ENCODE measurements at places on chromosomes 6 and 20.

- H3K4me3 ChIP-seq, result no peak overlapping the region
- peaks cover 4% of the 10 kb centered on the region for H3K27me3 ChIP-seq
- H3K36me3 ChIP-seq, result no peaks in the 10 kb centered on the region
- no peaks in the 10 kb centered on the region for H3K4me1 ChIP-seq
- no peak overlapping the region for H3K27ac ChIP-seq
- DNase-seq, result no peak
Observed at GRCh38 chr20:53487461-53488200, 106.0 kb downstream of the ZNF217 start.

DNA sequence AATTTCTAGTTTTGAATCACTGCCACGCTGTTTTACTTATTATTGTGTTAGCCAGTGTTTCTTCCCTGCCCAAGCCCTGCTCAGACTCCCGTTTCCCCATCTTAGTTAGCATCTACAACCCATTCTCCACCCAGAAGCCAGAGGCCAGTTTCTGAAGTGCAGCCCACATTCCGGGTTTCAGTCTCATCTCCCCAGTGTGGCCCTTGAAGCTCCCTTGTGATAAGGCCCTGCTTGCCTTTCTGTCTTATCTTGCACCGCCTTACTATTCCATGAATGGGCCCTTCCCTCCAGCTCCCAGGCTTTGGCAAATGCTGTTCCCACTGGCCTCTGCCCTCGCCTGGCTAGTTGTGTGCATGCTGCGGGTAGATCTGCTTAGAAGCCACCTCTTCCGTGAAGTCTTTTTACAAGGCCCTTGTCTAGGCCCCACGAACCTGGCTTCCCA, 41.1 kb downstream of the TOX2 start:
- no peaks in the 10 kb centered on the region for H3K27me3 ChIP-seq

- DNase-seq, result peak; percentile 49
- no peaks in the 10 kb centered on the region for H3K36me3 ChIP-seq
- no peaks in the 10 kb centered on the region for H3K4me1 ChIP-seq
- no peak overlapping the region for H3K27ac ChIP-seq
- no peak overlapping the region for H3K4me3 ChIP-seq
Observed at GRCh38 chr6:43876602-43877001, 106.6 kb downstream of the VEGFA start.

DNA sequence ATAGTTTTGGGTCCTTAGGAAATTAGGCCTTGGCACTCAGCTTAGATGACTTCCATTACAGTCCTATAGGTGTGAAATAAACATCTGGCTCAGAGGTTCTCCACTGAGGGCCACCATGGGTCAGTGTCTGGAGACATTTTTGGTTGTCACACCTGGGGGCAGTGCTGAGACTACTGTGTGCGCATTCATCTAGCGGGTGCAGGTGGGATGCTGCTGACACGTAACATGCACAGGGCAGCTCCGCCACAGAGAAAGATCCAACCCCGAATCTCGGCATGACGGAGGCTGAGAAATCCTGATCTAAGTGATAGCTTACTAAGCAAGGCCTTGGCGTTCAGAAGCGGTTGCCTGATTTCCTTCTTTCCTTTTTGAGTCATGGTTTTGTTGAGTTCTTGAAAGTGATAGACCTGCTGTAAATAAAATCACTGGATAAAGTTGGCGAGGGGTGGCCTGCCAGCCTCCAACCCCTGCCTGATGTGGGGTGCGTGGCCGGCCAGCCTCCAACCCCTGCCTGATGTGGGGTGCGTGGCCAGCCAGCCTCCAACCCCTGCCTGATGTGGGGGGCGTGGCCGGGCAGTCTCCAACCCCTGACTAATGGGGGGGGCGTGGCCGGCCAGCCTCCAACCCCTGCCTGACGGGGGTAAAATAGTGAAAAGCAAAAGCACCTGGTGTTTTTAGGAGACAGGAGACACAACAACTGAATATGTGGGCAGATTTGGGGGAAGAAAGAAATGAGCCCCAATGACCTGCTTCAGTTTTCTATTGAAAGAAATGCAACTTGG, 158.1 kb downstream of the CDH26 start:
- H3K4me1 ChIP-seq, result peaks cover 29% of the 10 kb centered on the region
- H3K27ac ChIP-seq, result no peak overlapping the region
- H3K27me3 ChIP-seq, result no peaks in the 10 kb centered on the region
- no peak overlapping the region for H3K4me3 ChIP-seq
- DNase-seq, result no peak

GRCh38 chr20:266596-267562, 9.4 kb downstream of the DEFB132 start:
- H3K27ac ChIP-seq, result no peak overlapping the region
- H3K4me1 ChIP-seq, result no peaks in the 10 kb centered on the region
- peak; percentile 91 for DNase-seq
- H3K4me3 ChIP-seq, result peak overlapping the region; percentile 72
- peaks cover 2% of the 10 kb centered on the region for H3K36me3 ChIP-seq
- H3K27me3 ChIP-seq, result no peaks in the 10 kb centered on the region

- DNase-seq, result no peak
- H3K27me3 ChIP-seq, result no peaks in the 10 kb centered on the region
- peaks cover 4% of the 10 kb centered on the region for H3K36me3 ChIP-seq
Observed at GRCh38 chr6:99434702-99435530, 9.8 kb upstream of the PNISR start.

DNA sequence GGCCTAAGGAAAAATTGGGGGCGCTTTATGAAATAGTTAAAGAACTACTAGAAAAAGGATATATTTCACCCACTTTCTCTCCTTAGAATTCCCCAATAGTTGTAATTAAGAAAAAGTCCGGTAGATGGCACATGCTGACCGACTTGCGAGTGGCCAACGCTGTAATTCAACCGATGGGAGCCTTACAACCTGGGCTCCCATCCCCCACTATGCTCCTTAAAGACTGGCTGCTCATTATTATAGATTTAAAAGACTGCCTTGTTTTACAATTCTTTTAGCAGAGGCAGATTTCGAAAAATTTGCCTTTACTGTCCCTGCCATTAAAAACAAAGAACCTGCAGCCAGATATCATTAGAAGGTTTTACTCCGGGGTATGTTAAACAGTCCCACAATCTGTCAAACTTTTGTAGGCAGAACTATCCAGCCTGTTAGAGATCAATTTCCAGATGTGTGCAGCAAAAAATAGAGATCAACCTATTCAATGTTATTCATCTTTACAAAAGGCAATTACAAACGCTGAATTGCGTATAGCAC, 58.5 kb upstream of the PRSS16 start:
- H3K36me3 ChIP-seq, result no peaks in the 10 kb centered on the region
- H3K27ac ChIP-seq, result peak overlapping the region; percentile 71
- H3K4me1 ChIP-seq, result peaks cover 4% of the 10 kb centered on the region
- DNase-seq, result peak; percentile 59
- H3K27me3 ChIP-seq, result no peaks in the 10 kb centered on the region
- peak overlapping the region; percentile 86 for H3K4me3 ChIP-seq

GRCh38 chr20:16018881-16019280, 554.4 kb downstream of the KIF16B start:
- H3K4me3 ChIP-seq, result no peak overlapping the region
- no peaks in the 10 kb centered on the region for H3K27me3 ChIP-seq
- no peak overlapping the region for H3K27ac ChIP-seq
- H3K36me3 ChIP-seq, result no peaks in the 10 kb centered on the region
- no peak for DNase-seq
- H3K4me1 ChIP-seq, result no peaks in the 10 kb centered on the region

GRCh38 chr6:158161566-158162254, 6.4 kb downstream of the SERAC1 start:
- no peak overlapping the region for H3K4me3 ChIP-seq
- no peak for DNase-seq
- H3K27me3 ChIP-seq, result no peaks in the 10 kb centered on the region

- no peak overlapping the region for H3K4me3 ChIP-seq
- no peaks in the 10 kb centered on the region for H3K27me3 ChIP-seq
- no peak overlapping the region for H3K27ac ChIP-seq
- DNase-seq, result no peak
- H3K4me1 ChIP-seq, result peaks cover 13% of the 10 kb centered on the region
Observed at GRCh38 chr6:290111-290922, 2.0 kb upstream of the DUSP22 start.

DNA sequence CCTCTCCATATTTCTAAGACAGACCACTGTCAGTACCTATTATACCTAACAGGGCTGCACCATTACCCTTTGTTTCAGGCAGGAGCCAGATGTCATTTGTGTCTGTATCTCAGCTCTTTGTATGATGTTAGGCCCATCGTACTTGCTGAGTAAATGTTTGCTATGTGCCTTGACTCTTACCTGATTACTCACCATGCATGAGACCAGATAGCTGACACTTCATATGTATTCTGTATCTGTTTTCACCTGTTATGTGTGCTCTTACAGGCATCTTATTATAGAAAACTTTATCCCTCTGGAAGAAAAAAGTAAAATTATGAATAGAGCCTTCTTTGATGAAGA, 31.7 kb upstream of the ASXL1 start:
- H3K36me3 ChIP-seq, result peaks cover 3% of the 10 kb centered on the region
- peak overlapping the region; percentile 23 for H3K27ac ChIP-seq
- H3K4me1 ChIP-seq, result no peaks in the 10 kb centered on the region
- no peak overlapping the region for H3K4me3 ChIP-seq
- DNase-seq, result no peak

- no peaks in the 10 kb centered on the region for H3K27me3 ChIP-seq
- H3K27ac ChIP-seq, result no peak overlapping the region
- H3K36me3 ChIP-seq, result no peaks in the 10 kb centered on the region
- peaks cover 2% of the 10 kb centered on the region for H3K4me1 ChIP-seq
- no peak for DNase-seq
Observed at GRCh38 chr20:9166153-9166780, 97.4 kb downstream of the PLCB4 start.

DNA sequence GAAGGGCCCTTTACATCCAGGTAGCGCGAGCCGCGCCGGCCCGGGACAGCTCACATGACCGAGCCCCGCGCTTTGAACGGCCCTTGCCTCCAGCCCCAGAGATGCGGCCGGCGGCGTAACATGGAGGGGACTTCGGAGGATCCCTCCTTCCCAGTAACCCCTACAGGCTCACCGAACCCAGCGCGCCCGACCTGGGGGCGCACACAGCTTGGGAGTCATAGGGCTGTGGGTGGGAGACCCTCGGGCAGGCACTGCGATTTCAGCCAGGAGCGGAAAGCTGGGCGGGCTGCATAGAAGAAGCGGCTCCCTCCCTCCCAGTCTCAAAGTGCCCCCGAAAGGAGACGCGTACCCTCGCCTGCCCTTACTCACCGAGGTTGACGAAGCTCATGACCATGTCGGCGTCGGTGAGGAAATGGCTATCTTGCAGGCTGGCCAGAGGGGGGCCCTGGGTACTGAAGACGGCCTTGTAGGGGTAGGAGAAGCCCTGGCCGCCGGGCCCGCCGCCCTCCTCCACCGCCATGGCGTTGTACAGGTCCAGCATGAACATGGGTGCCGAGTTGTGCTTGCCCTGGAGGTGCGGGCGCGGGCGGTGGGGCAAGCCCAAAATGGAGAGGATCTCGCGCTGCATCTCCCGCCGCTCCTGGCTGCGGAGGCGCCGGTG, 975 bp downstream of the BMP7 start:
- H3K27me3 ChIP-seq, result peaks cover 98% of the 10 kb centered on the region
- H3K4me3 ChIP-seq, result peak overlapping the region; percentile 47
- DNase-seq, result no peak
- H3K27ac ChIP-seq, result no peak overlapping the region

DNA sequence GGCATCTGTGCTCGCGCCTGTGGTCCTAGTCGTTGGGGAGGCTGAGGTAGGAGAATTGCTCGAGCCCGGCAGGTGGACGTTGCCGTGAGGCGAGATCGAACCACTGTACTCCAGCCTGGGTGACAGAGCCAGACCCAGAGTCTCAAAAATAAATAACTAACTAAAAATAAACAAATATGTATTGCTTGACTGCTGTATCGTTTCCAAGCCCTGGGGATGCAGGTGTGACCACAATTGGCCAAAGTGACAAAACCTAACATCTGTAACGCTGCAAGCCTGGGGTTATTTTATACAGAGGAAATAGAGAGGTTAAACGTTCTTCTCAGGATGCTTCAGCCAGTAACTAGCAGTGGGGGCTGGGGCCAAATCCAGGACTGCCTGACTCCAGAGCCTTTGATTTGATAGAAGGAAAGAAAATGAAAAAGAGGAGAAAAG, 1.9 kb upstream of the SRSF3 start:
- DNase-seq, result no peak
- no peaks in the 10 kb centered on the region for H3K27me3 ChIP-seq
- peaks cover 12% of the 10 kb centered on the region for H3K4me1 ChIP-seq
- no peak overlapping the region for H3K4me3 ChIP-seq
- H3K27ac ChIP-seq, result peak overlapping the region; percentile 96

DNA sequence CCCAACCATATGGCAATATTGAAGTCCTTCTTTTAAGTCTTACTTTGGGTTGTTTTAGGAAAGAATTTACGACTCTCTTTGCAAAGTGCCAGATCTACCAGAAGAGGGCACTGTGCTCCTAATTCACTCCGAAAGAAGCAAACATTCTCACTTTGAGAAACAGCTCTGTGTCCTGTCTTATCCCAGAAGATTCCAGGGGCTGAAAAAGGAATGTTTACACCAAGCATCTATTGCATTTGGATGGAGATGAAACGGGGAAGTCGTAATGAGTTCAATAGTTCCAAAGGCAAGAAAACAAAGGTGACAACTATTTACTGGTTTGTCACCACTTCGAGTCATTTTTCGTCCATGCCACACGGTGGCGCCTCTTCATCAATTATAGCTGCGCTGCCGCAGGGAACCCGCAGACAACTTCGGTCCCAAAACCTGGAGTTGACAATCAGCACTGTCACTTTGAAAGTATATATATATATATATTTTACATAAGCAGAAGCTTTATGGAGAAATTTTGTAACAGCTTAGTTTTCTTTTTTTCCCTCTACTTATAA, 121.6 kb downstream of the MOXD1 start:
- DNase-seq, result peak; percentile 70
- no peak overlapping the region for H3K27ac ChIP-seq

- no peaks in the 10 kb centered on the region for H3K27me3 ChIP-seq
- no peak overlapping the region for H3K27ac ChIP-seq
- H3K36me3 ChIP-seq, result no peaks in the 10 kb centered on the region
- H3K4me1 ChIP-seq, result no peaks in the 10 kb centered on the region
Observed at GRCh38 chr20:36102809-36103596, 51.5 kb upstream of the EPB41L1 start.

GRCh38 chr6:46990031-46990644, 52.0 kb downstream of the ADGRF1 start:
- no peak overlapping the region for H3K27ac ChIP-seq
- no peaks in the 10 kb centered on the region for H3K4me1 ChIP-seq
- H3K4me3 ChIP-seq, result no peak overlapping the region
- peak; percentile 16 for DNase-seq
- H3K27me3 ChIP-seq, result no peaks in the 10 kb centered on the region
